SJCRH30 (cell line): ENCODE measurements at places on chromosomes 2 and 18. TPM values are rescaled to one million over a fixed set of nuclear protein-coding genes. Genes with fewer than 3 reads are reported as not detected.
A peak's percentile ranks its signal among the peaks of the same experiment; 100 is the strongest.

The SP5 gene
- total RNA-seq = 0.10 TPM in 1 of 2 replicates, not detected in the other

DNA sequence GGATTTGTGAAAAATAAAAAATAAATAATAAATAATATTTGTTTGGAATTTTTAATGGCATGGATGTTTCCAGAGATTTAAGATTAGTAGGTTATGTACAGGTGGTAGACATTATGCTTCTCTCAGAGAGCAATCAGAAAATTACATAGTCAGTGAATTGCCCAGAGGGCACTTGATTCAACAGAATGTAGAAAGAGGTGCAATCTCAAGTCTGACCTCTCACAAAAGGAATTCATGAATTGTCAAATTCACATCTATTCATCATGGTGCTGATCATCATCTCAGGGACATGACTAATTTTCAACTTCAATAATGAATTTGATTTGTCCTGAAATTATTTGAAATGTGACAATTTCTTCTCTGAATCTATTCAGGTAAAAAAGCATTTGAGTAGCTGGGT is 172.5 kb downstream of the PDE11A start:
- DNase-seq = no peak

- peak; percentile 49 for DNase-seq
Measured at GRCh38 chr2:64770137-64770780, 116.5 kb upstream of the SERTAD2 start.

The HOXD13 gene
- 11.0 and 13.6 TPM in 2 replicates for total RNA-seq

The IL36B gene
- not detected in 2 replicates for total RNA-seq

GRCh38 chr18:24321071-24321470 is 76.6 kb downstream of the OSBPL1A start:
- DNase-seq = no peak

The TUBA3E gene
- total RNA-seq = not detected in 2 replicates

The MALL gene
- 0.12 TPM in 1 of 2 replicates, not detected in the other for total RNA-seq

The GALNT3 gene
- total RNA-seq = not detected in 2 replicates

GRCh38 chr2:148926291-148926961 is 51.4 kb downstream of the KIF5C start:
- DNase-seq = no peak

DNA sequence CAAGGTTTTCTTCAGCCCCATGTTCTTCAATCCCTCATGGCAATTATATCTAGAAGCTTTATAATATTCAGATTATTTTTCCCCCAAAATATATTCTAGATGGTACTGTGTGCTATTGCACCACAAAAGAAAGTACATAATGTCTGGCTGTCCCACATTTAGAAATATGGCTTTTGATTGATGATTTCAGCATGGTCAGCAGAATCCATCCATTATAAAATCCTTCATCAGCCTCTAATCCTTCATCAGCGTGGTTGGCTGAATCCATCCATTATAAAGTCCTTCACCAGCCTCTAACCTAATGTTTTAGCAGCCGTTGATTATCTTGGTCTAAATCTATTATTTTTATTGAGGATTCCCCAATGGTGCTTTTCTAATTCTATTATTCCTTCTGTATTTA is 23.3 kb upstream of the HAAO start:
- no peak for DNase-seq

DNA sequence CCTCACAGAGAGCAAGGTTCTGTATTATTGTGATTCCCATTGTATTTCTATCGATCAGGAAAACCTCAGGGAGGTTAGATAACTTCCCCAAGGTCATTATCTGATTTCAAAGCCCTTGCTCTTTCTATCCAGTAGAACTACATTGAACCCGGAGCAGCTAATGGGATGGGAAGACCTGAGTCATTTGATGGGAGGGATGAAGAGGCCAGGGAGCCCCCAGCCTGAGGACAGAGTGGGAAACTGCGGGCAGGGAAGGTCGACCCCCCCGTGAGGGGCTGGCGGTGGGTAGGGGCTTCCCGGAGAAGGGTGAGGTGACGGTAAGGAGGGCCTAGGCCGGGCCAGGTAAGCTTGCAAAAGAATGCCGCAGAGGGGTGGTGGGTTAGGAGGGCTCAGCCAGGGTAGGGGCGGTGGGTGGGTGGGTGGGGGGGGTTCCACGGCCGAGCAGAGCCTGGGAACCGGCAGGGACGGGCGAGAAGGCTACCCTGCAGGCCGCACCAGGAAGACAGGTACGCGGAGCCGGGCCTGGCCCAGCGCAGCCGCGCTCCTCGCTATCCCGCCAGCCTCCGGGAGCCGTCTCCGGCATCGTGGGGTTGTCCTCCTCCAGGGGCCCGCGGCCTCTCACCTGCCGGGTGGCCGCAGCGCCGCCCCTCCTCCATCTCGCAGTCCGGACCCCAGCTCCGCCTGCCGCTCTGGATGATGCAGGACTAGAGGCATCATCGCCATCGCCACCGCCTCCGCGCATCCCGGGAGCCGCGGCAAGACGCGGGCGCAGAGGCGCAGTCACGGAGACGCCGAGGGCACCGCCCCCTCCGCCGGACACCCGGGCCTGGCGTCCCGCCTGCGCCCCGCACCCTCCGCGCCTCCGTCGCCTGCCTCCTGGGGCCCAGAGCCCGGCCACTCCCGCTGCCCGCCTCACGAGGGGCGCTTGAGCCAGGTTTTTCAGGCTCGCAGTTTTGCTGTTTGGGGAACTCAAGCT is at the start of gene GPR75:
GPR75 (minus strand) TSS at position 762 of the 976 bp plus-strand sequence. CDS start 5,211 bp downstream, outside the sequence.
- DNase-seq = no peak

The VWC2L gene
- total RNA-seq = not detected in 2 replicates

The NOSTRIN gene
- 0.28 and 0.40 TPM in 2 replicates for total RNA-seq

GRCh38 chr2:202848813-202849212 is 22.8 kb downstream of the ICA1L start:
- DNase-seq = no peak

DNA sequence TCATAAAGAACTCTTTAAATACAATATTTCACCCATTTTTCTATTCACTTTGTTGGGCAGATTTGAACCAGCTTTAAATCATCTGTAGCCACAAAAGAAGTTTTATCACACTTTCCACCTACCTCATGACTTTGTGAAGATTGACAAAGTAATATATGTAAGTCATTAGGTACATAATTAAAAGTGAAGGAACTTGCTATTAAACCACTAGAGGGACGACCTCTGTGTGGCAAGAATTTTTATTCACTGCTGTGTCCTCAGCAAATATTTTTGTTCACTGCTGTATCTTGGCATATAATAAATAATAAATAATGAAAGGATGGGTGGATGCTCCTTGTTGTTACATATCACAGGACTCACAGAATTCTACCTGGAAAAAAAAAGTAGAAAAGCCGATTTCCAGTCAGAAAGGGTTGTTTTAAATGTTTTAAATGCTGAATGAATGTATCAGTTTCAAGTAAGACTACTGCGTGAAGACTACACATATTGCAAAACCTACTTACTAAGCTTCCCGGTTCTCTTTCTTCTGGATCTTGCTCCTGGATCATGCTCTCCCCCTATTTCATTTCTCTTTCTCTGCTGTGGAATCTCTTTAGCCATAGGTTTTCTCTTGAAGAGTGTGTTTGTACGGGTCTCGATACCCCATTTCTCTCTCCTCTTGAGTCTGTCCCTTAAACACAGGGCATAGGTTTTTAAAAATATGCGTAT is 44.8 kb downstream of the KCMF1 start:
- DNase-seq = no peak

GRCh38 chr18:36850527-36851201 is 21.7 kb downstream of the KIAA1328 start:
- no peak for DNase-seq

DNA sequence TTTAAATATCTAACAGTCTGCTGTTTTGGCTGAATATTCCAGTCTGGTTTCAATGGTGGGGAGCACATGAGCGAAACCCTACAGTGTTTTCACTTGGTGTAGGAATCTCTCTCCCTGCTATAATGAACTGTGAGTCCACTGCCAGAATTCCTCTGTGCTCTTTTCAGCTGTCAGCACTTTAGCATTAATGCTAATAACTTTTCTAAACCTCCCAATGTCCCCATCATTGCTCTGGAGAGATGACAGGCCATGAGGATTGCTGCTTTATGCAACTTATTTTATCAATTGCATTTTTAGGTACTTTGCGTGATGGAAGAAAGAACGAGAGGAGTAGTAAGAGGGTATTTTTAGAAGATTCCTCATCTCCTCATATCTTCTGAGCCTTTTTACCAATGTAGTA is 25.3 kb downstream of the STK39 start:
- no peak for DNase-seq

The CERKL gene
- total RNA-seq = 0.05 TPM in 1 of 2 replicates, not detected in the other

The KCNJ13 gene
- not detected in 2 replicates for total RNA-seq

The TEKT4 gene
- not detected in 2 replicates for total RNA-seq

GRCh38 chr2:84779781-84780180 is 101.1 kb downstream of the TRABD2A start:
- no peak for DNase-seq

DNA sequence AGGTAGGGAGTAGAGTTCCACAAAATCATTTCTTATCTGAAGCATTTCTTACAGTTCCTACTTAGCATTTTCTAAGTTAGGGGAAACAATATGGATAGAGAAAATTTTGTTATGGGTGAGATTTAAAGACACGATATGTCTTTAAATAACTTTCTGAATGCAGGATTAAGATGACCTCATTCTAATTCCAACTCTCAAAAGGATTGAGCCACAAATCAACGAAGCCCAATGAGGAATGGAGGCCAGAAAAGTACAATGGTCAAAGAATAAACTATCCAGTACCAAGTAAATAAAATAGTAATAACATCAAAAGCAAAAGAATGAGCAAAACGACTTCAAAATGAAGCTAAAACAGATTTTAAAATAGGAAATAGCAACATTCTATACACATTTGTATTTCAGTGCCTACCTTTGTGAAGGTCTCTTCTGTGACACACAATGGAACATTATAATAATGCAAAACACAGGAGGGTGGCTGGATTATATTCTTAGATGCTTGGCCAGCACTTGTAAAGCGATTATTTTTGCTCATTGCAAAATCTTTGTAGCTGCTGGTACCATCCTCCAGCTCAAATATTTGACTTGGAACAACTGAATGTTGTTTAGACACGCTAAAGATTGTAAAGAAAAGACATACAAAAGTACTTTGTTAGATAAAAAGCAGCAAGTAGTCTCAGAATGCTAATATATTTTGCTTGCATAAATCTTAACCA is 33.8 kb downstream of the HNRNPLL start:
- DNase-seq = no peak

- no peak for DNase-seq
Measured at GRCh38 chr2:33812707-33813106, 213.6 kb upstream of the FAM98A start.

DNA sequence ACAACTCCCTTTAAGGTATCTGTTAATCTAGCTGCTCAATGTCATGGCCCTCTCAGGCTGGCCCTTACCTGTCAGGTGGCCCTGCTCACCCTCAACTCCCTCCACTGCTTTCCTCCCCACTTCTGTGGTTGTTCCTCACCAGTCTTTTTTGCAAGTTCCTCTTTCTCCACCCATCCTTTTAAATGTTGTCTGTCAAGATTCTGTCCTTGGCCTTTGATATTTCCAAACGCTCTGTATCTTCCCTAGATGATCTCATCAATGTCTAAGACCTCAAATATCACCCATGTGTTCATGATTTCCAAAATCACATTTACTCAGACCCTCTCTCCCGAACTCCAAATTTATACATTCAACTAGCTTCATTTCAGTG is 3.5 kb downstream of the PTPN2 start:
- DNase-seq = no peak

- no peak for DNase-seq
Measured at GRCh38 chr2:129723277-129724020, 256.0 kb upstream of the RAB6C start.

The CHRND gene
- 91.0 and 92.4 TPM in 2 replicates for total RNA-seq

The ITPRID2 gene
- 70.5 and 91.2 TPM in 2 replicates for total RNA-seq

The CCDC178 gene
- not detected in 2 replicates for total RNA-seq
